Hypothalamus (tissue), 51 donors: ENCODE measurements at places on chromosomes 7 and 10.

GRCh38 chr7:76282344-76283253 lies 19.9 kb upstream of the HSPB1 start:
- no peak for DNase-seq

GRCh38 chr10:29609696-29610095 lies 25.1 kb downstream of the SVIL start:
- no peak for DNase-seq

DNA sequence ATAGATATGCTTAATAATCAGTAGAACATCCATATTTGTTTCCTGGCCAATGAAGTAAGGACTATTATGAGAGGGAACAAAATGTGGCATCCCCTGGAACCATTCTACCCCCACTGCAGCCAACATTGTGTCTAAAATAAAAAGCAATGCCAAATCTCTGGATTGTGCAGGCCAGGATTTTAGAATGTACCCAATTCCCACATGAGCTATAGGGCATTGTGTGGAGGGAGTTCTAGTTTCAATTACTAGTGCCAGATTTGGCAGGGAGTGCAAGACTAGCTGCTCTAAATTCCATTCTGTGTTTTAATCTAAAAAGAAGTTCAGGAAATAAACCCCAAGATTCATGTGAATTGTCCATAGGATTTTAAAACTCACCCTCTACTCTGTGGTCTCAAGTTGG lies 112.3 kb downstream of the HGF start:
- no peak for DNase-seq

DNA sequence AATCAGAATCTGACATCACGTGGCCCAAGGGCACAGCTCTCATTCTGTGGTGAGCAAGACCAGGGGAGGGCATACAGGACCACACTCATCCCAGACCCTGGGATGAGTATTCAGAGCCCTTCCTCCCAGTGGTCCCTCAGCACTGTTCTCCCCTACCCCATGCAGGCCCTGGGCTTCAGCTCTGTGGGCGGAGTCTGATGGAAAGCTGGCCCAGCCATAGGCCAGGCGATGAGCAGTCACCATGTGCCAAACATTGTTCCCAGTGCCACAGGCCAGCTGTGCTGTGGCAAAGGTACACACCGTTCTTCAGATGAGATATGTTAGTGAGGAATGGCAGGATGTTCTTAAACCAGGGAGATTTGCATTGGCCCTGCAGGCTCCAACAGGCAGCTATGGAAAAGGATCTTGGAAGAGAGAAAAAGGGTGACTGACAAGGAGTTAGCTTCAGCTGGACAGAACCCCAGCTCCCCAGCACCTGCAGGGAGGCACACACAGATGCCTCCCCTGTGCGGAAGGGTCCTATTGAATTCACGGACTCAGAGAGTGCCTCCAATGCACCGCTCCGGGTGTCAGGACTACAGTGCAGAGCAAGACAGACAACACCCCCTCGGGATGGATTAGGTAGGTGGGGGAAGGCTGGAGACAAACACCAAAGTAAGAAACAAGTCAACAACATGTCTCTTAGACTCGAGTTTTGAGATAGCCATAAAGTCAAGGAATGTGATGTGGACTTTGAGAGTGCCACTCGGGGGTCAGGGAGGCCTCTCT lies 596.0 kb upstream of the MGMT start:
- no peak for DNase-seq

DNA sequence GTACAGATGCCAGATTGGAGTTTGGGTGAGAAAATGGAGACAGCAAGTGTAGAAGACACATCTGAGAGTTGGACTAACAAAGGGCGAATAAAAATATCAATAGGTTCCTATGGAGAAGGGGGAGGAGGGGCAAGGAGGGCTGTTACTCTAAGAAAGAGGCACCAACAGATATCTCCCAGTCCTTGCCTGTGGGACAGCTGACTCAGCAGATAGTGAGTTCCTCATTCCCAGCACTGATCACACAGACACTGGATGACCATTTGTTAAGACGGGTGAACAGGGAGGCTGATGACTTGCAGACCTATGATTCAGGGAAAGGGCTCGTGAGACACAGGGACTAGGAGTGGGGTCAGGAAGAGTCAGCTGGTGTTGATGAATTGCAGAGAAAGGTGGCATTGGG lies 5.7 kb upstream of the PRR15 start:
- no peak for DNase-seq

DNA sequence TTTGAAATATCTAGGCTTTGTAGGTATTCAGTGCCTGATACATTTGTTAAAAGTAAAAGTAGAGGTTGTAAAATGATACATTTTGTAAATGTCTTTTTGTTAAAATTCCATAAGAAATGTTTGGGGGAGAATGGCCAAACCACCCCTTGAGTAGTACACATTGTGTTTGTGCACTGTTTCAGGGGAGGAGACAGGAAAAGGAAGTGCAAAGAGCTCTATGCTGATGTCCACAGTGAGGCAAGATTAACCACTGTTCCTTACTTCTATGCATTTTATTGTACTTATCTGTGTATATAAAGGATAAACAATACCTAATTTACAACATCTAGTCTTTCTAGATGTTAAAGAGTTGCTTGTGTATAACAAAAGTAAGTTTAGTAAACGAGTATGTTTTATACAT lies 7.4 kb upstream of the CYCS start:
- DNase-seq = no peak

- no peak for DNase-seq
Measured at GRCh38 chr7:30226614-30227268, 57.7 kb upstream of the ZNRF2 start.

- no peak for DNase-seq
Measured at GRCh38 chr10:97361537-97361901, 27.0 kb upstream of the FRAT2 start.

GRCh38 chr10:19169041-19169440 lies 120.4 kb downstream of the MALRD1 start:
- DNase-seq = no peak

- DNase-seq = no peak
Measured at GRCh38 chr7:81473236-81473635, 296.6 kb downstream of the HGF start.

DNA sequence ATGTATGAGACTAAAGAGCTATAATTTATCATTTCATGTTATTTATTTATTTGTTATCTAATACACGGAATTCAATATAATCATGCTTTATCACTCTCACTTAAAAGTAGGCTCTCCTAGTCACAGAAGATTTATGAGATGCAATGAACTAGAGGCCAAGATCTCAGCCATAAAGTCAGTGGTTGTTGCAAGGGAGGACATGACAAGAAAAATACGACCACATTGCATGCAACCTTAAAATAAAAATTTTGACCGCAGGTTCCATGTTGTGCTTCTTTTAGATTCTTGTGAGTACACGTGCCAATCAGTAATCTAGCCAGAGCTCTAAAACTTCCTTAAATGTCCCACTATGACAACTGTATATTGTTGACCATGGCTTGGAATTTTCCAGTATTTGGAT lies 75.9 kb upstream of the SP8 start:
- DNase-seq = no peak

- DNase-seq = no peak
Measured at GRCh38 chr10:50511492-50512213, 112.1 kb downstream of the SGMS1 start.

DNA sequence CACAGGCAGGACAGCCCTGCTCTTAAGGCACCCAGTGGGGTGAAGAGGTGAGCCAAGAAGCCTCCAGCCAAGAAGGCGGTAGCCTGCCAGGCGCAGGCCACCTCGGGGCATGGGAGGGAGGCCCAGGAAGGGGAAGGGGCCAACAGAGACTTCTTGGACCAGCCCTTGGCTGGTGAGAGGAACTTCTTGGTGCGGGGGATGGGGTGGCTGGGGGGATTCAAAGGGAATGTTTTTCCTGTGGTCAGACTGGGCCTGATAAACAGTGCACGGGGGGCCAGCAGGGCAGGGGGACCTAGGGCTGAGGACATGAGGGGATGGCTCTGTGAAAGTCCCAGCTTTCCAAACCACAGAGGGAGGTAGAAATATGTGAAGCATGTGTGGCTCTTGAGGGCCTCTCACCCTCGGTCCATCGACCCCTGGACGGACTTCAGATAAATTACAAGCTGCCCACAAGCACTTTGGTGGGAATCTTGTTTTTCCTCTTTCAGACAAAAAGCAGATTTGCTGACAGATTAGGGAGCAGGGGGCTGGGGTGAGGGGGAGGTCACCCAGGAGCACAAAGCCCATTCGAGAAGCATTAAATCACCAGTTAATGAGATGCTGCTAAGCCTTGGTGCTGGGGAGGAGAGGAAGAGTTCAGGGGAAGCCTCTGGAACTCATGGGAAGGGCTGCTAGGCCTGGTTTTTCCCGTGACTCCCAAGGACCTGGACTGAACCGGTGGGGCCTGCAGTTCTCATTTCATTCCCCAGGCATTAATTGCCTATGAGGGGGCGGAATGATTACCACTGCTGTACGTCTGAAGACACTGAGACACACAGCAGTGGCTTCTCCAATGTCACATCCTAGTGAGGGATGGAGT lies 11.3 kb downstream of the CRYGN start:
- peak; percentile 13 for DNase-seq

DNA sequence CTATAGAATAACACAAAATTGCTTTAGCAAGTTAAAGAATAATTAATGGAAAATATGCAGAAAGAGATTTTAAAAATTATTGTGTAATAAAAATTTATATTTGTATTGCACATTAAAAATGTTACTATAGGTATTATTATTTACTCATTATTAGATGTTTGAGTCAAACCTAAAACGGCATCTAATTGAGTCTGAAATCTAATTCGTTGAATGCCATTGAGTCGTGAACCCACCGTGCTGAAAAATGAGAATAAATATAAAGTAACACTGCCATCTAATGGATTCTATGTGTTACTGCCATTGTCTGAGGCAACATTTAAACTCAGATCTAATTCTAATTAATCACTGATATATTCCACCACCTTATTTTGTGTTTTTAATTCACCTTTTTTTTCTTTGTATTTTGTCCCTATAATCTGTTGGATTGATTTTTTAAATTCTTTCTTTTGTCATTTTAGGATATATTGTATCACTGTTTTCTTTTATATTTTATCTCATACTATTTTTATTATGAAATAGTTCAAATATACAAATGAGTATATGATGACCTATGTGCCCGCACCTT lies 62.2 kb downstream of the SAMD9 start:
- no peak for DNase-seq

GRCh38 chr10:22022257-22023032 lies 18.9 kb upstream of the DNAJC1 start:
- DNase-seq = no peak

DNA sequence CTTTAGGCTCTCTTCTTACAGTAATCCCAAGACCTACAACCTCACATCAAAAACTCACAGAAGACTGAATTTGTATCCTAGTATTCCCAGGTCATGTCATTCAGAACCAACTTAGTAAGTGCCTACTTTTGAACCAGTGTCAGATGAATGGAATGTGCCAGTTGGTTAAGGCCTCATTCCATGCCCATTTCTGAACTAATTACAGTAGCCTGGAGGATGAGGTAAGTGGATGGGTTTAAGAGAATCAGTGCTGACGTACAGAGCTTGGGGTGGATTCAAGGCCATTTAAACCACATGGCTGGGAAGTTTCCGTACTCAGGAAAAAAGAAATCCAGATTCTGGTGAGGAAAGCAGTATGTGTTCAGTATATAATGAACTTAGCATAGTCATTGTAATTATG lies 21.9 kb upstream of the FOXP2 start:
- no peak for DNase-seq

DNA sequence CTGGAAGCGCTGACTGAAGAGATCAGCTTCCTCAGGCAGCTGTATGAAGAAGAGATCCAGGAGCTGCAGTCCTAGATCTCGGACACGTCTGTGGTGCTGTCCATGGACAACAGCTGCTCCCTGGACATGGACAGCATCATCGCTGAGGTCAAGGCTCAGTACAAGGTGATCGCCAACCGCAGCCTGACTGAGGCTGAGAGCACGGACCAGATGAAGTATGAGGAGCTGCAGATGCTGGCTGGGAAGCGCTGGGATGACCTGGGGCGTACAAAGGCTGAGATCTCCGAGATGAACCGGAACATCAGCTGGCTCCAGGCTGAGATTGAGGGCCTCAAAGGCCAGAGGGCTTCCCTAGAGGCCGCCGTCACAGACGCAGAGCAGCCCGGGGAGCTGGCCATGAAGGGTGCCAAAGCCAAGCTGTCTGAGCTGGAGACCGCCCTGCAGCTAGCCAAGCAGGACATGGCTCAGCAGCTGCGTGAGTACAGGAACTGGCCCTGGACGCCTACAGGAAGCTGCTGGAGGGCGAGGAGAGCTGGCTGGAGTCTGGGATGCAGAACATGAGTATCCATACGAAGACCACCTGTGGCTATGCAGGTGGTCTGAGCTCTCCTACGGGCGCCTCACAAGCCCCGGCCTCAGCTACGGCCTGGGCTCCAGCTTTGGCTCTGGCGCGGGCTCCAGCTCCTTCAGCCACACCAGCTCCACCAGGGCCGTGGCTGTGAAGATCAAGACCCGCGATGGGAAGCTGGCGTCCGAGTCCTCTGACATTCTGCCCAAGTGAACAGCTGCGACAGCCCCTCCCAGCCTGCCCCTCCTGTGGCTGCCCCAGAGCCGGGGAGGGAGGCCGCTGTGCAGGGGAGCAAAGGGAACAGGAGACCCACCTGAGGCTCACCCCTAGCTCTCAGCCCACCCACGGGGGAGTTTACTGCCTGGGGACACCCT lies 24.9 kb upstream of the AMPH start:
- DNase-seq = no peak

GRCh38 chr10:15661574-15661973 lies 58.1 kb downstream of the ITGA8 start:
- DNase-seq = no peak

GRCh38 chr7:121932768-121933167 lies 59.8 kb downstream of the PTPRZ1 start:
- DNase-seq = no peak

DNA sequence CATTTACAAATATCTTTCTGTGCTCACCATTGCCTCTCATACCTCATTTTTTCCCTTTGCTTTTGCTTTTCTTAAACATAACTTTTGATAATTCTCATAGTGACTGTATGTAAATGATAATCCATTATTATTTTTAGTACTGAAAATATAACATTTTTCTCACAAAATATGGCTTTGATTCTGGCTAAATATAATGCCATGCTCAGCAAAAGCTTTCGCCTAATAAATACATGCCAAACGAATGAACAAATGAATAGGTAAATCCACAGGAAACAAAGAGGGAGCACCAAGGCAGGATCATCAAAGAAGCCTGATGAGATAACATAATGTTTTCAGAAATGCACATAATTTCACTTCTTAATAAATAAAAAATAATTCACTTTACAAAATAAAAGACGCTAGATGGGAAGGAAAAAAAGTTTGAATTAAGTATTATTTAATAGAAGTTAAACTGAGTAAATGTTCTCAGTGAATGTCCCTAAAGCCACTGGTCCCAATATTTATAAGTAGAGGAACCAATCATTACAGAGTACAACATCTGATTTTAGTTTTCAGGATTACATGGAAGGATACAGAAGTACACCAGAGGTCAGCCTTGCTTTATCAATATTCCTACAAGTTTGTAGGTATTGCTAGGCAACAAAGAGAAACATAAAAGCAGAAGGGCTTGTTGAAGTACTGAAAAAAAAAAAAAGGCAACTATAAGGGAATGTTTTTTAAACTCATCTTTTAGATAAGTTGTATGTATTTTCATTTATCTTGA lies 52.3 kb downstream of the RNLS start:
- no peak for DNase-seq

- DNase-seq = no peak
Measured at GRCh38 chr10:103710490-103710889, 144.9 kb downstream of the SH3PXD2A start.
